Effector memory CD8-positive, alpha-beta T cell (primary cell): ENCODE measurements at places on chromosomes 4 and X.

GRCh38 chrX:16826207-16826606, 39.9 kb downstream of the TXLNG start:
- no peak for DNase-seq

DNA sequence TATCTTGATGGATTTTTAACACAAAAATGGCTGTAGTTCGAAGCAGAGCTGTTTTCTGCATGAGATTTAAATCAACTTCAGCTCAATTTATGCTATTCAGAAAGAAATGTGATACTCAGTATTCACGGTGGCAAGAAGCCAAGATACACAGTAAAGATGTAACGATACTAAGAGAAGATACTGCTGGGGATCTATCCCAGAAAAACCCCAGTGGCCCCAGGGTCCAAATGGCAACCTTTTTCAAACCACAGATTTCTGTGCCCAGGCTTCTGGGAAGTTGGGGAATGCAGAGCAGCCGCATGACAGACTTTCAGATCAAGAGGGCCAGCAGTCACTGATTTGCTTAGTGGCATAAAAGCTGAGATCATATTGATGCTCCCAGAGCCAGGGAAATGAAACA, 353.9 kb downstream of the AFF2 start:
- DNase-seq, result no peak

DNA sequence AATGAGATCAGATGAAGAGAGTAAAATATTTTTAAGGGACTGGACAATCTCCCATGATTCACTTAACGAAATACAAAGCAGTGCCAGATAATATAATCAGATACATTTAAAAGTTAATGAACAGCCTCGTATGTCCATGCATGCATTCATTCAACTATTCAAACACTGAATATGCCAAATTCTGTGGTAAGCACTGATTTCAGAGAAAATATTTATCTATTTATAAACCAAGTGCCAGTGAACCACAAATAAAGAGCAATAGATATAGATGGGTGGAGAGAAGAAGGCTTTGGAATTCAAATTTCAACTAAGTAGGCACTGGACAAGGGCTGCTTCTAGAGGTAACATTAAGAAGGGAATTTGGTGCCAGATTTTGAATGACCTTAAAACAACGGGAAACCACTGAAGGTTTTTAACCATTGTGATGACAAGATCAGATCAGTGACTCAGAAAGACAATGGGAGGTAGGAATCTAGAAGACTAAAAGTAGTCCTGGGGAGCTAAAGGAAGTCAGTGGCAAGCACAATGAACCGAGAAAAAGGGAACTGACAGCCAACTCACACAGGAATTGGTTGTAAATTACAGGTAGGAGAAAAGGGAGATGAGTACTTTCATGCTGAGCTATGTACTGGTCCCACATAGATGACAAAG, 14.2 kb downstream of the ELOVL6 start:
- DNase-seq, result no peak

GRCh38 chr4:112766422-112766821, 129.5 kb downstream of the LARP7 start:
- no peak for DNase-seq

GRCh38 chr4:3016961-3017360, 53.6 kb downstream of the GRK4 start:
- DNase-seq, result no peak

- DNase-seq, result no peak
These were observed 65.2 kb downstream of the AMMECR1 start for GRCh38 chrX:110252711-110253110.

DNA sequence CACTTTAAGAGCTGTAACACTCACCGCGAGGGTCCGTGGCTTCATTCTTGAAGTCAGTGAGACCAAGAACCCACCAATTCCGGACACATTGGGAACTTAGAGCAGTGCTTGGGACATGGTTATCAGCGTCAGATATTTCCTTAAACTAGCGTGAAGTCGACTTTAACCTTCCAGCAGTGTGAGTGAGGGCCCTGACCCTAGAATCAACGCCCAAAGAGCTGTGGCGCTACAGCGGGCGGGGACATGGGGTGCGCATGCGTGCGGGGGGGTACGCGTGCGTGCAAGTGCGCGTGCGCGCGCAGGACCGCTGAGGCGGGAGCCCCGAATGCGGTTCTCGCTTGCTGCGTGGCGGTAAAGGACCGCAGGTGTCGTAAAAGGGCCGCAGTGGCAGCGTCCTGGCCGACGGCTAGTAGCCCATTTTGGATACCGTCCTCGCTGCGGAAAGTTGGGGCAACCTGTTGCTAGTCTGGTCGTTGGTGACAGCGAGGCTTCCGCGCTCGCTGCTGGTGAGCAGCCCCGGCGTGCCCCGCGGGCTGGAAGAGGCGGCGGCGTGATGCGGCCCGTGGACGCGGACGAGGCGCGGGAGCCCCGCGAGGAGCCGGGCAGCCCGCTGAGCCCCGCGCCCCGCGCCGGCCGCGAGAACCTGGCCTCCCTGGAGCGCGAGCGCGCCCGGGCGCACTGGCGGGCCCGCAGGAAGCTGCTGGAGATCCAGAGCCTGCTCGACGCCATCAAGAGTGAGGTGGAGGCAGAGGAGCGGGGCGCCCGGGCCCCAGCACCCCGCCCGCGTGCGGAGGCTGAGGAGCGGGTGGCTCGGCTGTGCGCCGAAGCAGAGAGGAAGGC, 19.8 kb upstream of the S100P start:
- peak; percentile 90 for DNase-seq

GRCh38 chr4:20529691-20530090, 170.6 kb upstream of the PACRGL start:
- no peak for DNase-seq

- peak; percentile 75 for DNase-seq
These were observed 1.0 kb downstream of the OTUD4 start for GRCh38 chr4:145179281-145179860.

- DNase-seq, result no peak
These were observed 45.6 kb upstream of the ANK2 start for GRCh38 chr4:113003841-113004240.

GRCh38 chrX:73457306-73457705, 10.5 kb downstream of the CDX4 start:
- no peak for DNase-seq

GRCh38 chr4:24642981-24643547, 58.7 kb upstream of the DHX15 start:
- no peak for DNase-seq

DNA sequence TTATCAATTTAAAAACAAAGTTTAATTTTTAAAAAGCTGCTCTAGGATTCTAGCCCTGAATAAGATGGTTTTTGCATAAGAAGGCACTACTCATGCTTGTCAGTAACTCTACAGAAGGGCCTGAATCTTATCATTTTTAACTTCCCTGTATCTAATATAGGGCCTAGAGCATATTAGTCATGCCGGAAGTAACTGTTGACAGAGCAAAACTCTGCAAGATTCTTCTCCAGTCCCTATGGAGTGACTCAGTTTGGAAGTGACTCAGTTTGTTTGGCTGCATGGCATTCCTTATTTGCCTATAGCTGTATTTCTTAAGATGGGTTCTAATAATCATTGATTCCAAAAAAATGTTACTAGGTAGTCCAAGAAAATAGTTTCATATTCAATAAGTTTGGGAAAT, 431.8 kb upstream of the HTR2C start:
- no peak for DNase-seq

DNA sequence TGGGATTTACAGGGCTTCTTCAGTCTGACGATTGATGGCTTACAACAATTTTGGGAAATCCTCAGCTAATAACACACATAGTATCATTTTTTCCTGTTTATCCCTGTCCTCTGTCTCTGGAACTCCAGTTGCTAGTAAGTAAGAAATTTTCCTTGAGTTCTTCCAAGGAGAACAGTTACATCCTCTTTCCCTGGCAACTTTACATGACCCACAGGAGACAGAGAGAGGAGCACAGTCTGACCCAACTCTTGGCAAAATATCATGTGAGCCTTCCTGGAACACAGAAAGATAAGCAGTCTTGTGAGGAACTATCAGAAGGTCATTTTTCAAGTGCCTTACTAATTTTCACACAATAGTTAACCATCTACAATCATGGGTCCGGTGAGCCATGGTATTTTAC, 578.7 kb upstream of the PABPC4L start:
- DNase-seq, result no peak

GRCh38 chrX:131944936-131945902, 77.9 kb upstream of the STK26 start:
- no peak for DNase-seq

GRCh38 chr4:26884486-26884988, 23.9 kb downstream of the STIM2 start:
- no peak for DNase-seq

GRCh38 chr4:13918110-13918509, 290.6 kb upstream of the BOD1L1 start:
- no peak for DNase-seq

GRCh38 chr4:65139998-65140397, 530.3 kb downstream of the EPHA5 start:
- no peak for DNase-seq

DNA sequence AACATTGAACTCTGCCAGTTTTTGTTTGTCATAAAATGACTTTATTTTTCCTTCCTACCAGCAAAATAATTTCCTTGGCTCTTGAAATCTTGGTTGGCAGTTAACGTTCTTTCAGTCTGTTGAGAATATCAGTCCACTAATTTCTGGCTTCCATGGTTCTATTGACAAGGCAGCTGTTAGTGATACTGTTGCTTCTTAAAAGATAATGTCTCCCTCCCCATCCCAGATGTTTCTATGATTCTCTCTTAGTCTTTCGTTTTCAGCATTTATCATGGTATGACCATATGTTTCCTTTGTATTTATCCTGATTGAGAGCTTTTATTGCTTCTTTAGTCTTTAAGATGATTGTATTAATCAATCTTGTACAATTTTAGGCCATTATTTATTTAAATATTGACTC, 81.1 kb upstream of the STK26 start:
- DNase-seq, result no peak

DNA sequence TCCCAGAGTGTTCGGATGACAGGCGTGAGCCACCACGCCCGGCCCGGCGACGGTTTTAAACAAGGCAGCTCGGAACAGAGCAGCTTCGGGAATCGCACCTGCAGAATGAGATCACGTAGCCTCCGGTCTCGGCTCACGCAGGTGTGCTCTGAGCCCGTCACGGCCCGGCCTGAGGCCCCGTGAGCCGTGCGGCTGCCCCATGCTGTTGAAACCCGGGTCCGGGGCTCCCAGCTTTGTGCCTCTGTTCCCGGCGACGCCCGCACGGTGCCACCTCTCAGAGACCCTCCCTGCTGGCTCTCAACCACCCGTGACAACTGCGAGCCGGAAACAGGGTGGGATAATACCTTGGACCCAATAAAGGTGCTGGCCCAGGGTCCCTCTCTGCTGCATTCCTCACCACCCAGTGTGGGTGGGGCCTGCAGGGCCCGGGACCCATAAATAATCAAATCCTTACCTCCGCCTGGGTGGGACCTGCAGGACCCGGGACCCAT, 13.4 kb upstream of the PLCXD1 start:
- no peak for DNase-seq

GRCh38 chr4:143188136-143189088, 3.7 kb downstream of the USP38 start:
- DNase-seq, result no peak
